Activated CD4-positive, alpha-beta T cell treated with anti-CD3 and anti-CD28 coated beads, Interleukin-2, amount 10 ng/mL, durations not matched to agents 7 days and 5 days (primary cell): ENCODE measurements at places on chromosomes 13 and 19.

DNA sequence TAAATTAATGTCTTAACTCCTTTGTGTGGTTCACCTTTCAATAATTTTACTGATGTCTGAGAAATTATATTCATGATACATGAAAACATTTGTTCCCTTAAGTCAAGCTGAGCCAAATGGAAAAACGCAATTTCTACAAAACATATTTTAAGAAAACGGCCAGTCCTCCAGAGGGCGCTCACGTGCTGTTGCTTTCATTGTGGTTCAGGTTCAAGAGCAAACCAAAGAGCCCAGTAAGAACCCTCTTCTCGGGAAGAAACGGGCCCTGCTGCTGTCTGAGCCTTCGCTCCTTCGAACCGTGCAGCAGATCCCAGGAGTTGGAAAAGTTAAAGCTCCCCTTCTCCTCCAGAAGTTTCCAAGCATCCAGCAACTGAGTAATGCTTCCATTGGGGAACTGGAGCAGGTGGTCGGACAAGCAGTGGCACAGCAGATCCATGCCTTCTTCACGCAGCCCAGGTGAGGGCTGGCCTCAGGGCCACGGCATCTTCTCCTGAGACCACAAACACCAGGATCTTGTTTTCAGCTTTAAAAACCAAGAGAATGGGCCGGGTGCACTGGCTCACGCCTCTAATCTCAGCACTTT is 4.3 kb downstream of the FAAP24 start:
- peak; percentile 85 for DNase-seq
- H3K4me3 ChIP-seq: no peak overlapping the region

DNA sequence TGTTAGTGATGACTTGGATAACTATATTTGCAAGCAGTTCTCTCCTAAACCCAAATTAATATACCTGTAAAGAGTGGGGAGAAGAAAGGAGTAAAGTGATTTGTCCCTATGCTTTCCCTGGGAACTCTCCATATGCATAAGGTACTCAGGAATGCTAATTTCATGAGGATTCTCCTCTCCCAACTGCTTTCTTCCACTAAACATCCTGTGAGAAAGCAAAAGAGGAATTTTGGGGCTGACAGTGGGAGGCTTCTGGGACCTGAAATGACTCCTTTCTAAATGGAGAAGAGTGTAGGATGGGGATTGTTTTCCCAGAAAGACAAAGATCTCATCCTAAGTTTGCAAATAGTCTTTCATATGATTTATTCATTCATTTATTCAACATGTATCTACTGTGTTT is 250.5 kb downstream of the TDRD3 start:
- no peaks in the 10 kb centered on the region for H3K4me1 ChIP-seq
- H3K27ac ChIP-seq: no peak overlapping the region
- H3K4me3 ChIP-seq: no peak overlapping the region
- DNase-seq: no peak
- H3K27me3 ChIP-seq: no peaks in the 10 kb centered on the region

DNA sequence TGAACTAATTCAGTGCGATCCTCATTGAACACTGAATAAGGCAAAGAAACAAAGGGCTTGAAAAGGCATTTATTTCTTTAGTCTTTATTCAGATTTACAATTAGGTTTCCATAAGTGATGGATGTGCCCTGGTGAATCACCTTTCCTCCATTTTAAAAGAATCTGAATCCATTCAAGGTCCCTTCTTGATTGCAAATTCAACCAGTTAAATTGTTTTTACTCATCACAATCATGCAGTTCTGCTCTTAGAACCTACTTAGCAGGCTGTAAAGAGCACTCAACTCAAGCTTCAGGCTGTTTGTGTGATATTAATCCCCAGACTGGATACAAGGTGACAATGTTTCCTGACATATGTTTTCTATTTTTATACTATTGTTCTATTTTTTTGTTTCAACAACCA is 321.0 kb downstream of the TBC1D4 start:
- no peak overlapping the region for H3K4me3 ChIP-seq
- no peak for DNase-seq
- H3K4me1 ChIP-seq: no peaks in the 10 kb centered on the region
- peaks cover 6% of the 10 kb centered on the region for H3K27me3 ChIP-seq

DNA sequence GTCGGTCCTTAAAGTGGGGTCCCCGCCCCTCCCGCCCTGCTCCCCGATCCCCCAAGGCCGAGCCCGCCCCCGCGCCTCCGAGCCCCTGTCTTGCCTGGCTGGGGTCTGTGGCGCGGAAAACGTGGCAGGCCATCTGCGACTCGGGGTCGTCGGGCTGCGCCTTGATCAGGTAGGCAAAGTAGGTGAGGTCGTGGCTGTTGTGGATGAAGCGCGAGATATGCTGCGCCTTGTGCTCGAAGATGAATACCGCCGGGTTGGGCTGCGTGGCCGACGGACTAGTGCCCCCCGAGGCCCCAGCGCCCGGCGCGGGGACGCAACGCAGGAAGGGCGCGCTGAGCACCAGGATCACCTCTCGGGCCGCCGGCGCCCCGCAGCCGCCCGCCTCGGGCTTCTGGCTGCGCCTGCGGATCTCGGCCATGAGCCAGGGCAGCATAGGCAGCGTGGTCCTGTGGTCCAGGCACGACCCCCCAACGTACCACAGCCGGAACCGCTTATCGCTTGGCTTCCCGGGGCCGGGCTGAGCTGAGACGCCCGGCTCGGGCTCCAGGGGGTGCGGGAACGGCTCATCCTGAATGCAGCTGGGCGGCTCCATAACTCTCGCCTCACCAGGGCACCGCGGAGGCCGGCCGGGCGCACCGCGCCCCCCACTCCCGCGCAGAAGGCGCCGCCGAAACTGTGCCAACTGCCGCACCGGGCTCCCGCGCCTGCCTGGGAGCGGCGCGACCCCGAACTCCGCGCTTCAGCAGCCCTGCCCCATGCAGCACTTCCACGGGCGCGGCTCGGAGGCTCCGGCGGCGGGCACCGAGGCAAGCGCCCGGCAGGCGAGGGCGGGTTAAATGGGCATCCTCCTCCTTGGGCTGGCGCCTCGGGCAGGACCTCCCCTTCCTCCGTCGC is 546 bp downstream of the TBC1D4 start:
- peak; percentile 10 for DNase-seq
- peaks cover 16% of the 10 kb centered on the region for H3K4me1 ChIP-seq
- no peak overlapping the region for H3K27ac ChIP-seq
- H3K27me3 ChIP-seq: peaks cover 73% of the 10 kb centered on the region
- H3K4me3 ChIP-seq: peak overlapping the region; percentile 74
- no peaks in the 10 kb centered on the region for H3K36me3 ChIP-seq

- H3K4me1 ChIP-seq: peaks cover 17% of the 10 kb centered on the region
- no peak overlapping the region for H3K27ac ChIP-seq
- DNase-seq: no peak
Measured at GRCh38 chr13:114079601-114080536, 52.6 kb downstream of the RASA3 start.

GRCh38 chr13:29858667-29859066 is 8.2 kb upstream of the UBL3 start:
- no peaks in the 10 kb centered on the region for H3K27me3 ChIP-seq
- H3K4me1 ChIP-seq: peaks cover 21% of the 10 kb centered on the region
- no peaks in the 10 kb centered on the region for H3K36me3 ChIP-seq
- no peak for DNase-seq
